CD4-positive, CD25-positive, alpha-beta regulatory T cell (primary cell): ENCODE measurements at places on chromosomes 2 and 18.

- DNase-seq, result no peak
Measured at GRCh38 chr2:218727502-218728165, 17.0 kb downstream of the TTLL4 start.

GRCh38 chr2:176554101-176555048 lies 285.1 kb downstream of the MTX2 start:
- peak; percentile 49 for DNase-seq

GRCh38 chr2:19607931-19608771 lies 249.7 kb upstream of the OSR1 start:
- no peak for DNase-seq

DNA sequence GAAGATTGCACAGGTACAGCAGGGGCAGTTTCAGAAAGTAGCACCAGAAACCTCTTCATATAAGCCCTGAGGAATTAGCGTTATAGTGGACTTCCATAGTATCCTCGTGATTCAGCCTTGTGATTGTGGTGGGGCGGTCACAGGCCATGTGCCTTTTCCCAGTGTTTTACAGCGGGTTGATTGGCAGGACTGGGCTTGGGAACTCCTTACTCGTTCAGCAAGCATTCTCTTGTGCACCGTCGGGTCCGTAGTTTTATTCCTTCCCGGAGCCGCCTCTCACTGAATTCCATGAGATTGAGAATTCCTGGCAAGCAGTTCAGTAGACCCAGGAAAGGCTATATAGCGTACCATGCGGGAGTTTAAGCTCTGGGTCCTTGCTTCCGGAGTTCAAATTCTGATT lies 5.2 kb downstream of the COPS8 start:
- no peak for DNase-seq

DNA sequence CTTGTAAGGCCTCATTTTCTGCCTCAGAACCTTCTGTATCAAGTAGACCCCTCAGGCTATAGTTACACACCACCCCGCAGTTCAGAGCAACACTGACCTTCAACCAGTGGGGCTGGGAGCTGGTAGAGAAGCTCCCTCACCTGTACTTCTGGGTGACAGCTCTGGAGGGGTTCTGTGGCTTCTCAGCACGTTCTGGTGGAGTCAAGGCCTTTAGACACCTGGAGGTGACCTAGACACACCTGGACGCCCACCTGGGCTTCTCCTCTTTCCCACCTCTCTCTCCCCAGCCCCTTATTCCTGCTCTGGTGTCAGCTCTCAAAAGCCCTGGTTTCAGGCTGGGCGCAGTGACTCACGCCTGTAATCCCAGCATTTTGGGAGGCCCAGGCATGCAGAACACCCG lies 7.3 kb upstream of the CIB4 start:
- DNase-seq, result no peak

- DNase-seq, result no peak
Measured at GRCh38 chr2:120343100-120343432, 2.9 kb upstream of the INHBB start.

GRCh38 chr2:53785366-53785765 lies 1.4 kb downstream of the ASB3 start:
- no peak for DNase-seq

DNA sequence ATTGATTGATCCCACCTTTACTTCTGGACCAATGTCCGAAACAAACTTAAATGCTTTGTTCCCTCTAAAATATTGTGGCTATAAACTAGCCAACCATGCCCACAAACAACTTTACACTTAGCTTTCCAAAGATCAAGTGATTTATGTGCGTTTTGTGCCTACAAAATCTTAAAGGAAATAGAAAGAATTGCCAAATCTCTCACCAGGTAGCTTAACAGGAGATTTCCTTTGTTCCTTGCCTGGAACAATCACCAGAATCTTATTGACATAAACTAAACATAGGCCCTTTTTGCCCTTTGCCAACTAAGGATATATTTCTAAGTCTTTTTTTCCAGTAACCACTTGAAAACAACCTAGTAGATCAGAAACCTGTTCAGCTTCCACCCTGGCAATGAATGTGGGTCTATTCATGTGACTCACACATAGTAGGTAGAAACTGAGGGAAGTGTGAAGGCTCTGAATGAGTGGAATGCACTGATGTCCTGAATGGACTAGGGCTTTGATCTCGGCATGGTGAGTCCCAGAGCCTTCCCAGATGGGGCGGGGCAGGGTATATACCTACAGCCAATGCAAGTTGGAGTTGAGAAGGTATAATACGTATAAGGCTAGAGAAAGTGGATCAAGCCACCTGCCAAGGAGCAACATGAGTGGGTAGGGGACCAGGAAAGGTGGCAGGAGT lies 94.6 kb upstream of the PPP1CB start:
- DNase-seq, result no peak

- DNase-seq, result no peak
Measured at GRCh38 chr2:185291035-185291647, 447.5 kb upstream of the FSIP2 start.
